Aortic smooth muscle cell (primary cell): ENCODE measurements at places on chromosomes 5 and 9. TPM values are rescaled to one million over a fixed set of nuclear protein-coding genes. Genes with fewer than 3 reads are reported as not detected.

Gene C9orf153
- 0.25 and 0.26 TPM in 2 replicates for total RNA-seq

Gene PTGS1
- 38.4 and 138 TPM in 2 replicates for total RNA-seq

Gene FUT7
- total RNA-seq: not detected in 2 replicates

Gene SGCD
- 16.9 and 37.3 TPM in 2 replicates for total RNA-seq

Gene ZNF608
- 7.7 and 17.3 TPM in 2 replicates for total RNA-seq
